Stimulated activated CD4-positive, alpha-beta T cell treated with anti-CD3 and anti-CD28 coated beads, Interleukin-4, amount 100 ng/mL, for 1 hour (primary cell): ENCODE measurements at places on chromosomes 12 and 14.

- DNase-seq: no peak
These were observed 505.1 kb upstream of the SYT1 start for GRCh38 chr12:78359520-78359919.

GRCh38 chr14:51561141-51561540 is 90.6 kb upstream of the FRMD6 start:
- DNase-seq: no peak

DNA sequence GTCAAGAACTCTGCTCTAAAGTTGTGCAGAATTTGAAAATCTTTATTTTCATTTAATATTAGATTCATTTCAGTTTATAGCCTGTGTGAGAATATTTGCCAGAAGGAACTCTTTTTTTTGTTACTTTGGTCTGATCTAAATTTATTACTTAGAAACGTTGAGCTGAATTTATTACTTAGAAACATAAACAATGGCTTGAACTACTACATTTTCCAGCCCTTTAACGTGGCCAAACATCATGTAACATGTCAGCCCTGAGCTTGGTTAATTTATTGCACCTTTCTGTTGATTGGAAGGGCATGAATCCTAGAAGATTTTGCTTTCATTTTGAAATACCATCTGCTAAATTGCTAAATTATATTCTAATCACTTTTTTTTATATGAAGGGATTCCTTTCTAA is 241.4 kb downstream of the TMEM117 start:
- DNase-seq: no peak

DNA sequence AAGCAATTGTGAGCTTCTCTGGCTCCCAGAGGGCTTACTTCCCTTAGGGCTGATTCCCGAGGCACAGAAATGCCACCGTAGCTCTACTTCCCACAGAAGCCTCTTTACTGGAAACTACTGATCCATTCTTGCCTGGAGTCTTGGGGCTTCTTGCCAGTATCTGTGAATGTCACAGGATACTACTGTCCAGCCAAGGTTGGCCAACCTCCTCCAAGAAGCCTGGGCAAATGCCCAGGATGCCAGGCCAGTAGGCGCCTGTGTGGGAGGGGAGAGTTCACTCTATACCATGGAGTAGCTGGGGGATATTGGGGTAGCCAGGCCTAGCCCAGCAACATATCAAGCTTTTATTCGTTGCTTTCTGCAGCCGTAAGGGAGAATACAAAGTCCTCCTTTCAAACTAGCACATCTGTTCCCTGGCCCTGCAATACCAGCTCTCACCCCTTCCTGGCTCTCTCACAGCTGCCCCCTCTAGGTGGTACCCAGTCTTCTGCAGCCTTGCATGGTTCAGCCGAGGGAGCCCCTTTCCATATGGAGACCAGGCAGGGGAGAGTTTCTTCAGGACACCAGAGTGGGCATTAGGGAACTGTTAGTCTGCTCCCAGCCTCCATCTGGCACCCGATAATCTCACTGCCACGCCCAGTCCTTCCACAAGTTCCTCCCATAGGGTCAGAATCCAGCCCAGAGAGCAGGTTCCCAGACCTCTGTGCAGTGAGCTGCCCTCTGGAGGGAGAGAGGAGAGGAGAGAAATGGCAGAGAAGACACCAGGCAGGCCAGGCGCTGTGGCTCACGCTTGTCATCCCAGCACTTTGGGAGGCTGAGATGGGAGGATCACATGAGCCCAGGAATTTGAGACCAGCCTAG is 24.3 kb upstream of the PLEK2 start:
- DNase-seq: no peak

- no peak for DNase-seq
These were observed 349.9 kb downstream of the LRIG3 start for GRCh38 chr12:58570411-58570810.

GRCh38 chr14:100109594-100109955 is 44.4 kb downstream of the EVL start:
- DNase-seq: no peak

- no peak for DNase-seq
These were observed 36.3 kb downstream of the DTX1 start for GRCh38 chr12:113092607-113093408.

GRCh38 chr14:95237958-95238340 is 80.6 kb upstream of the DICER1 start:
- no peak for DNase-seq

DNA sequence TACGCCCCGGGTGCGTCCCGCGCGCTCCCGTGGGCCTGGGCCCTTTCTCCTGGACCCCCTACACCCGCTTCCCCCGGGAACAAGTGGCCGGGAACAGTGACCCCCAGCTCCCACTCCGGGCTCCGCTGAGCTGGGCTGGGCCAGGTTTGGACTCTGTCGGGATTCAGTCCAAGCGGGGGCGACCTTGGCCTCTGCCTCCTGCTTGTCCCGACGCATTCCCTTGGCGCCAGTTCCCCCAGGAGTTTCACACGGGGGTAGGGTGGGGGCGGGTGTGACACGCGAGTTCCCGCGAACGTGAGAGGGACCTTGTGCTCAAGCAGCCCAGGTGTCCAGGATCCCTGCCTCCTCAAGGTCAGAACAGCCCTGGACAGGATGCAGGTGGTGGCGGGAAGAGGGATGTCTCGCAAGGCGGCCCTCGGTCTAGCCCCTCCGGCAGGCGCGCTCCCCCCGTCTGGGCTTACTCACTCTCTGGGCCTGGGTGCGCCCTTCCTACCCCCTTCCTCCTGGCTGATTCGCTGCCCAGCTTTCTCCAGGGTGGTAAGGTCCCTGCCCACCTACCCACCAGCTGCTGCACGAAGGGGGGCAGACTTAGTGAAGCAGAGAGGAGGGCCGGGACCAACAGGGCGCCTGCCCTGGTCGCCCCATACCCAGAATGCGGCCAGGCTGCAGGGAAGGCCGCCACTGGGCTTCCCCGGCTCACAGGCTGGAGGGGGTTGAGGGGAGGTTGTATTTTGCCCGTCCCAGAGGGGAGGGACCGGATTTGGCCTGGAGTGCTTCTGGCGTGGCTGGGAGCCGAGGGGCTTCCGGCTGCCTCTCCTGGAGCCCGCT is 862 bp downstream of the CRIP2 start:
- no peak for DNase-seq

- no peak for DNase-seq
These were observed 91.0 kb downstream of the LRRC74A start for GRCh38 chr14:76917158-76917596.

- DNase-seq: no peak
These were observed 19.3 kb downstream of the ASCL1 start for GRCh38 chr12:102976609-102977280.

DNA sequence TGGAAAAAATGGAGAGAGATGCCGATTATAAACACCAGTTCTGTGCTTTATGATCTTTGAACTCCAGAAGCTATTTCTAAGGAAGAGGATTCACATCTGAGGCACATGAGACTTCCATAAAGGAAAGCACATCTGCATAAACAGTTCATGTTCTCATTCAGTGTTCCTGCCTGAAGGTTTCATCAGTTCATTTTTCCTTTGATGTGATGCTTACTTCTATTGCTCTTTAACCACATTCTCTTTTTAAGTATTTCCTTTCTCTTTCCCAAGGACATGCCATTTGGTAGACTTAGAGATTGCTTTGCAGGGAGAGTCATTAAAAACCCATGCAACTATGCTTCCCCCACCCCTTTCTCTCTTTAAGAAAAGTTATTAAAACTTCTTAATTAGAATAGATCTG is 387.0 kb upstream of the FLRT2 start:
- DNase-seq: no peak
